ENCODE measurements at places on chromosomes 7 and 10.

DNA sequence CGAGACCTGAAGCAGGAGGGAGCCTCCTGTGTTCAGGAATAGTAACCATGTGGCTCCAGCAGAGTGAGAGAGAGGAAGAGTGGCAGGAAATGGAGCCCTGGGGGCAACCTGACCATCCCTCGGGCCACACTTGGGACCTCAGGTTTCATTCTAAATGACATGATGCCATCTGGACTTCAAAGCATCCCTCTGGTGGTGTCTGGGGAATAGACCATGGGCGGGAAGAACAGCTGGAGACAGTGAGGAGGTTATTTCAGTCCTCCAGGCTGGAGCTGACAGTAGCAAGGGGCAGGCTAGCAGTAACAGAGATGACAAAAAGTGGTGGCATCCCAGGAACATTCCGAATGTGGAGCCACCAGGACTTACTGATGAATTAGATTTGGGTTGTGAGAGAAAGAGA lies 44.8 kb downstream of the AKR1B1 start:
- DNase-seq, result no peak

DNA sequence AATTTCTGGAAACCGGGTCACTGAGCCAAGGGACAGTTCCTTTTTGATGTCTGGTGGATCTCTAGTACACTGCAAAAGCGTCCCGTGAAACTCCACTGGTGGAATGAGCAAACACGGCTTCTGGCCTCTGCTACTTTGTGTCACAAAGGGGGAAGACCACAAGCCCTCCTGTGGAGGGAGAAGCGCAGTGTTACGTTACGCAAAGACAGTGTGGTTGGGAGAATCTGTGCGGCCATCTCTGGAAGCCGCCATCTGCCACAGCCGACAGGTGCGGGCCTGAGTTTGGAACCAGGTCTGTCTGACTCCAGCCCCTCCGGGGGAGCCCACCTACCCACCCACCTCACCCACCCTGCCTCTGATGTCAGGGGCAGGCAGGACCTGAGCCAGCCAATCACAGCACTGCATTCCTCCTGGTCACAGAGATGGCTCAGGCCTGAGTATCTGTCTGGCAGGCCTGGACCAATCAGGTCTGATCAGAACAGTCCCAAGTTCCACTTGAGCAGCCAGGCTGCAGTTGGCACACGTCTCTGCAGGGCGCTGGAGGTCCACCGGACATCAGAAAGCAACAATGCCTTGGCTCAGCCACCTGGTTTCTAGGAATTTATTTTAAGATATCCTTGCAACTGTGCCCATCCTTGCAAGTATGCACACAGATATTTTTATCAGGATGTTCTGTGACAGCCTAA lies 3.0 kb upstream of the CYP2W1 start:
- no peak for DNase-seq

DNA sequence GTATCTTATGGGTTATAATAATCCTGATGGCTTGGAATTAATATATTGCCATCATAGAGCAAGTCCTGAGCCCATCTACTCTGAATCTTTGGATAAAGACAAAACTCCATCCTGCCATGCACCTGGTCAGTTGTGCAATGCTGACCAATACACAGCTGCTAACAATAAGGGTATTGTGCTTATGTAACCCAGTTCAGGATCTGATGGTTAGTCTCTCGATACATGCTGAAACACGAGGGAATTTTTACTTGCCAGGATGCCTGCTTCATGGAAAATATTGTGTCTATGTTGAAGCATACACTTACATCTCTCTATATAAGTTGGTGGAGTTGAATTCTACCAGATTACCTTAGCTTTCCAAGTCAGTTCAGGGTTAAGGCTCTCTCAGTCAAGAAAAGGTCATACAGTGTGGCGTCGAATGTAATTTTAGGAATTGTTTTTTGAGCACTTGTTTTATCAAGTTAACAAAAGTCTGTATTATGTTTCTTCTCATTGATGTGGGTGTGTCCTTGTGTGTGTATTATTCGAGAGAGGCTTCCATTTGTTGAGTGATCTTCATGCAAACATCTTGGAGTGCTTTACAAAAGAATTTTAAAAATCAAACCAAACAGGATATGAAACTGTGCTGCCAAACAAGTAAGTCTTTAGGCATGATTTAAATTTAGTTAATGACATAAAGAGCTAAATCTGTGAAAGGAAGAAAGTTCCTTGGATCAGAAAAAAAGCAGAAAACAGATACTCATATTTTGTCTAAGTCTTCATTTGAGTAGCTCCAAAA lies 449.1 kb downstream of the SUGCT start:
- no peak for DNase-seq

- peak; percentile 38 for DNase-seq
Observed at GRCh38 chr7:7190142-7190541, 7.8 kb downstream of the C1GALT1 start.

GRCh38 chr7:40833191-40833887 lies 698.5 kb downstream of the SUGCT start:
- no peak for DNase-seq

DNA sequence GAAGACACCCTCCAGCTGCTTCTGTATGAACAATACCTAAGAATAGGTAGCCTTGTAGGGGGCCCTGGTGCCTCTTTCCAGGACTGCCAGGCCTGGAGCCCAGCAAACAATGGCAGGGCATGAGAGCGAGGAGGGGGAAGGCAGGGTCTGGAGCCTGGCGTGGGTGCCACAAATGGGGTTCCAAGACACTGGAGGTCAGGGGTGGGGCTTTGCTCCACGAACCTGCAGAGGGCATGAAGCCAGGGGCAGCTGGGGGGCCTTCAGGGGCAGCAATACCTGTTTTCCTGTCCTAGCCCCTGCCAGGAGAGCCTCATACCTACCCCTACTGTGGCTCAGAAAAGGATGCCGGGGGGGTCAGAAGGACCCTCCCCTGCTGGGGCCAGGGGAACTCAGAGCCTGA lies 61.6 kb downstream of the SLC29A4 start:
- DNase-seq, result no peak

- DNase-seq, result no peak
Observed at GRCh38 chr10:109891105-109891504, 32.2 kb downstream of the XPNPEP1 start.

- DNase-seq, result no peak
Observed at GRCh38 chr7:157395206-157395605, 58.4 kb downstream of the DNAJB6 start.

DNA sequence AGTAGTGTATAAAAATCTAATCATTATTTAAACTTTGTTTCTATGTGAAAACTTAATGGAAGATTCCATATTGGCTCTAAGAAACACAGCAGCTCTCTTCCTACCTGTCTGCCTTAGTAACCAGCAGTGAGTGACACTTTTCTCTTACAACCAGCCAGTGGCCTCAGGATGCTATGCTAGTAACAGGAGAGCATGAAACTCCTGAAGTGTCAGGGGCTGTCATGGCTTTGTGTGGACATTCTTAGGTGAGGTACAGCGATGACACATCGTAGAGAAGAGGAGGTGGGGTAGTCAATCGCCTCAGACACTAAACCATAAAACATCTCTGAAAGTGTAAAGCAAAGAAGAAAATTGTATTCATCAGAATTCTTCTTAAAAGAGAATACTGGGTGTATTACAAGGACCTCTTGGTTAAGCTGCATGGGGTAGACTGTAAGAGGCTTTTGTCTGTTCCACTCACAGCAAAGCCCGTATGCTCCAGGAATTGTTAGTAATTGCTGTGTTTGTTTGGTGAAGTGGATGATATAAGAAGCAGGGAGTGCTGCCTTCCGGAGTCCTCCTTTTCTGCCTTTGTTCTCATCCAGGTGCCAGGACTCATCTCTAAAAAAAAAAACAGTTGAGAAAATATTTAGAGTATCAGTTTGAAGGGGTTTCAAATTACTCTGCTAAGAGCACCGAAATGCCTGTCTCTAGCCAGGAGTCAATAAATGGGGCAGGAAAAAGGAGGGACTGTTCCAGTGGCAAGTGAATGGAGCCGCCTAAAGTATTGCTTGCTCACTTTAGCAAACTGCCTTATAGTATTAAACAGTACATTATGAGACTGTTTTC lies 518.8 kb downstream of the CNTNAP2 start:
- DNase-seq, result no peak

DNA sequence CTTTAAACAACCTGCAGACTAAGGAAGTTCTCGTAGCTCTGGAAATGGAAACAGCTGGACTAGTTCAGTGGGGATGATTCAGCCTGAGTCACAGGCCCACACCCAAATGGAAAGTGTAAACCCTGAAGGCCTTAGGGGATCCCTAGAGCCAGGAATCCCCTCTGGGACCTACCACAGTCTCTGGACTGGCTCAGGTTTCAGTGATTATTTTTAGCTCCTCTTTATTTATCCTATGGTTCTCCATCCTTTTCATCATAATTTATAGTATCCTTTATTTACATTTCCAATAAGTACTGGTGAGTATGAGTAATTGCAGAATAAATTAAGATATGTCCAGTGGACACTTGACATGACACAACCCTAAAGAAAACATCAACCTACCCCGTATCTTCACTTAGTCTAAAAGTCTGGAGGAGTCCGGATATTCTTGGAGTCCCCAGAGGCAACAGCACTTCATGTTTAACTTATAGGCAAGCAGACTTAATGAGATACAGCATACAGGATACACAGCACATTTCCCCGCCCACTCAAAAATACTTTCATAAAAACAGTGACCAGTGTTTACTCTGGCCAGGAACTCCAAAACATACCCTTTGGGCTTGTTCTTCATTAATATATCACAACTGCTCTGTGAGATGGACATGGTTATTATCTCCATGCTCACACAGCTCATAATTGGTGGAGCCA lies 28.4 kb upstream of the SEMA3E start:
- DNase-seq, result peak; percentile 90

- DNase-seq, result no peak
Observed at GRCh38 chr7:148670374-148670773, 28.3 kb upstream of the CUL1 start.

- no peak for DNase-seq
Observed at GRCh38 chr7:72336632-72337389, 75.3 kb downstream of the CALN1 start.

DNA sequence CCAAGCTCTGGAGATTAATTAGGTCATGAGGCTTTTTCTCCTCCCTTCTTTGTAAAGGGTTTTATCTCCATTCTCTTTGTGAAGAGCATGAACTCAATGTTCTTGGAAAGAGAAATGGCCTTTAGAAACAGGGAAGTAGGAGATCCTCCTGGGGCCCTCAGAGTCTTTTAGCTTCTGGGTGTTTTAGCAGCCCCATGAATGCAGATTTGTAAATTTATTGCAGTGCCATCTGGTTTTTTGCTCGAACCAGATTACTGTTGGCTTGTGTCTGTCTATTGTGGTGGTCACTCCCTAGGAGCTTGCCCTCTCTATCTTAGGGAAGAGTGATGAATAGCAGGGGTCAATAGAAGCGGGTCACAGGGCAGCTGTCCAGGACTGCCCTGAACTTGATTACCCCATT lies 110.6 kb downstream of the BTRC start:
- DNase-seq, result no peak

GRCh38 chr7:47531584-47532492 lies 50.1 kb downstream of the TNS3 start:
- no peak for DNase-seq

GRCh38 chr7:106609416-106609815 lies 51.5 kb downstream of the CCDC71L start:
- peak; percentile 84 for DNase-seq

DNA sequence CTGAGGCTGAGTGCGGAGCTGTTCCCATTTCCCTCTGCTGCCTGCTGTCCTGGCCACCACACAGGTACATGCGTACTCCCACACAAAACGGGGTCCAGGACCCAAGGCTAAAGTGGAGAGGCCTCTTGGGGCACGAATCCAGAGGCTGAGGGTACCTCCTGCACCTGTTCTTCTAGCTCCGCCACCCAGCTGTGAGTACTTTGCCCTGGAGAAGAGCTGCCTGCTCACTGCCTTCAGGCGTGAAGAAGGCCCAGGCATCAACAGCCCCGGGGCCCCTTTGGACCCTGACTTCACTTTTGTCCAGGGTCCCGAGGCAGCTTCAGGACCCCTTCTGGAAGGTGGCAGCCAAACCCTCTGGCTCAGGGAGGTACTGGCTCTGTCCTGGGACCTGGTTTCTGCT lies 88.6 kb downstream of the HIF1AN start:
- no peak for DNase-seq

DNA sequence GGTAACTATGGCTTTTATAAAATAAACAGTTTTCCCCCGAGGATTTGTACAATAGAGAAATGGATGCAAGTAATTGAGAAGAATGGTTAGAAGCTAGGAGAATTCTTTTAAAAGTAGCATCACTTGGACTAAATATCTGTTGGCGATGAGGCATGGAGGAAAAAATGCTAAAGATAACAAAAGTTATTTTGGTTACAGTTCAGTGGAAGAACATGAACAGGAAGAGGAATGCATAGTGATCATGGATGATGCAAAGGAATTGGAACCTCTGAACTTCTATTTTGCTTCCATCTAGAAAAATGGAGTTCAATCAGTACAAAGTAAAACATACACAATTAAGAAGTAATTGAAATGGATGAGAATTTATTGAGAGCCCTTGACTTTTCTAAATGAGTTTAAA lies 32.9 kb downstream of the ENTPD1 start:
- DNase-seq, result peak; percentile 70

DNA sequence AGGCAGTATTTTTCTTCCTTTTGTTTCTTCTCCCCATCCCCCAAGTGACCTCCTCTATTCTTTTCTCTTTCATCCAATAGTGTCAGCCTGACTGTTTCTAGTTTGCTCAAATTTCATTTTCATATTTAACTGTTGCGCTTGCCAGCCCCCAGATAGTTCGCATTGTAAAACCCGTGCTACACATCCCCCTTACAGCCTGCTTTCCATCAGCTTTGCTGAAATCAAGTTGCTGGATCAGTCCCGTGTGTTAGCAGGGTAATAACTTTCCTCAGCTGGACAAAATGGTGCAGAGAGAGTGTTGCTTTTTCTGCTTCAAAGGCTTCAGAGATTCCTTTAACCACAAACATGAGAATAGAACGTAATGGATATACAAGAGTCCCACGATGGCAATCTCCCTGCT lies 180.6 kb upstream of the NPVF start:
- no peak for DNase-seq

DNA sequence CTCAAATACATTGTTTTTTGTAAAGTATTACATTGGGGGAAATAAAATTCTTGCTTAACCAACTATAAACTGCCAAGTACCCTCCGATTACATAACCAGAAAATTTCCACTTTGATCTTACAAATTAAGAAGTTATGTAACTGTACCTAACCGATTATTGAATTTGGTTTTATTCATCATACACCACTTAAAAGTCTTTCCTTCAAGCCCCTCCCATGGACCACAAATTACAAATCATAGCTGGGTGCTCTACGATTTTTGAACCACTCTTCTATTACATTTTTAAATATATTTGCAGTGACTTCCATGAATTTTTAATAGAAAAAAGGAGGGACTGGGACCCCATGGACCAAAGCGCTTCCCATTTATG lies 630 bp downstream of the ZNF680 start:
- no peak for DNase-seq

GRCh38 chr10:78556705-78557432 lies 511.9 kb upstream of the ZMIZ1 start:
- no peak for DNase-seq

GRCh38 chr10:93874309-93875031 lies 19.3 kb upstream of the SLC35G1 start:
- no peak for DNase-seq
